ENCODE measurements at places on chromosomes 4 and X. TPM values are rescaled to one million over a fixed set of nuclear protein-coding genes. Genes with fewer than 3 reads are reported as not detected.
A peak's percentile ranks its signal among the peaks of the same experiment; 100 is the strongest.

GPR50 gene
- total RNA-seq, result not detected

DNA sequence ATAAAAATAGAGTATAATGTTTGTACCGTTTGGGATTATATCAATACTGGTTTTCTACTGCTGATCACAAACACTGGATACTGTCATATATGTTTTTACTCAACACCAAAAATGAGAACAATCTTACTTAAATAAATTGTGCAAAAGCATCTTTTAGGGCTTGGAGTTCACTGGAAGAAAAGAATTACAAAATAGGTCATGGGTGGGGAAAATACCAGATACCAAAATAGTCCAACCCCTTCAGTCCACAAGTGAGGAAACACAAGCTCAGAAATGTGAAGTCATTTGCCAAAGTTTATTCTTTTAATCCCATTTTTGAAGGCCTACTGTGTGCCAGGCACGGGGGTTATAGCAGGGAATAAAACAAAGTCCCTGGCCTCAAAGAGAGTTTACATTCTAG is 64.4 kb downstream of the ADGRG2 start:
- H3K4me1 ChIP-seq, result no peaks in the 10 kb centered on the region
- H3K27me3 ChIP-seq, result no peaks in the 10 kb centered on the region
- no peak overlapping the region for H3K4me3 ChIP-seq
- H3K27ac ChIP-seq, result no peak overlapping the region

GRCh38 chrX:103356858-103357257 is 552 bp downstream of the TCEAL9 start:
- H3K4me1 ChIP-seq, result no peaks in the 10 kb centered on the region
- peak overlapping the region; percentile 89 for H3K4me3 ChIP-seq
- no peaks in the 10 kb centered on the region for H3K27me3 ChIP-seq
- DNase-seq, result peak; percentile 47
- no peaks in the 10 kb centered on the region for H3K36me3 ChIP-seq
- H3K27ac ChIP-seq, result peak overlapping the region; percentile 87

GRCh38 chr4:37469286-37469685 is 216.9 kb downstream of the RELL1 start:
- no peak overlapping the region for H3K4me3 ChIP-seq
- no peaks in the 10 kb centered on the region for H3K27me3 ChIP-seq
- no peaks in the 10 kb centered on the region for H3K4me1 ChIP-seq
- no peaks in the 10 kb centered on the region for H3K36me3 ChIP-seq
- DNase-seq, result no peak
- H3K27ac ChIP-seq, result no peak overlapping the region

DNA sequence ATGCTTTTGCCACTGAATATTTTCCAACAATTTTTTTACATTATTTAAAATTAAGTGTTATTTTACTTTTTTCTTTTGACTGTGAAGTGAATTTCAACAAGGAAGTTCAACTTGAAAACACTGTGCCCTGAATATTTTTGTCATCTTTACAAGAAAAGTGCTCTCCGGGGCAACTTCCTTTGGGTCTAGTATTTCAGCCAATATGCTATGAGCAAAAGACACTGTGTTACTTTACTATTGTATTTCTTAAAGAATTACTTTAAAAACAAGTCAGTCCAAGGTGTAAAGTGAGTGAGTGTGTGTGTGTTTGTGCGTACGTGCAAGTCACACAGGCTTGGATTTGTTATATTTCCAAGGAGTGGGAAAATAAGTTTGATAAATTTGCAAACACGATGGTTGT is 7.6 kb upstream of the USP53 start:
- H3K36me3 ChIP-seq, result no peaks in the 10 kb centered on the region
- H3K27ac ChIP-seq, result no peak overlapping the region
- H3K4me3 ChIP-seq, result no peak overlapping the region
- no peak for DNase-seq
- no peaks in the 10 kb centered on the region for H3K4me1 ChIP-seq

- peak; percentile 89 for DNase-seq
- no peaks in the 10 kb centered on the region for H3K36me3 ChIP-seq
- H3K4me1 ChIP-seq, result no peaks in the 10 kb centered on the region
- H3K27me3 ChIP-seq, result no peaks in the 10 kb centered on the region
- peak within 1 kb of the TSS; percentile 67 for H3K27ac ChIP-seq
- peak within 1 kb of the TSS; percentile 57 for H3K4me3 ChIP-seq
Measured at GRCh38 chrX:8731559-8732395, at the start of gene ANOS1. Gene ANOS1 (minus strand): TSS chrX:8732137. CDS start chrX:8732036, 101 bp downstream.

GRCh38 chr4:37757761-37758160 is 68.7 kb upstream of the PGM2 start:
- no peaks in the 10 kb centered on the region for H3K27me3 ChIP-seq
- no peak overlapping the region for H3K27ac ChIP-seq
- no peak overlapping the region for H3K4me3 ChIP-seq
- peaks cover 2% of the 10 kb centered on the region for H3K4me1 ChIP-seq

BTC gene
- 7.9 TPM for total RNA-seq

DNA sequence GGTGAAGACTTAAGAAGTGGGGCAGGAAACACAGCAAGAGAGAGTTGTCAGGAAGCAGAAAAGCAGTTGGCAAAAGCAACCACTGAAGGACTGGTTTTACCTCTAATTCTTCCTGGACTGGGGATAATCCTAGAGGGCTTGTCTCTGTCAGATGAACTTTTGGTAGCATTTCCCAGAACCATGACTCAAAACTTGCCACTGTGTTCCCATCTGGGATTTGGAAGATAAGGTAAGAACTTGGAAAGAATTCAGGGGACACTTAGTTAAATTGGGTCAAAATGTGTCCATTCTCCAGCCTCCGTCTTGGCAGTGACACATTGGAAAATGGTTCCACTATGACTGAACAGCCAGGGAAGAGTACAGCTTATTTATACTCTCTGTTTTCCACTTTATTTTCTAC is 55.7 kb downstream of the CD38 start:
- no peaks in the 10 kb centered on the region for H3K4me1 ChIP-seq
- no peaks in the 10 kb centered on the region for H3K36me3 ChIP-seq
- no peak overlapping the region for H3K4me3 ChIP-seq
- no peak overlapping the region for H3K27ac ChIP-seq

DNA sequence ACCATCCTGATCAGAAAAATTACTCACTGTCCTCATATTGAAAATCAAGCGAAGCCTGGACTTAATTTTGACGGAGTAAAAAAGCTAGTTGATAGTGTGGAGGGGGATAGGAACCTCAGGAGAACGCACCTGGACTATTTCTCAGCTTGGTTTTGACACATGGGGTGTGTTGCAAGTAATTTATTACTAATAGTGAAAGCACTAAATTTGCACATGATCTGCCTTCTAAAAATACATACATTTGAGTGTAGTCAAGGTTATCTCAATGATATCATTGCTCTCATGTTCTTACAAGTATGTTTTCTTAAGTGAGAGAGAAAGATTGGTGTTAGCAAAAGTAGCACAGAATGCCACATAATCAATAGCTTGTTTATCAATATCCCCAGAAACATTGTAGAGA is 29.5 kb downstream of the LRIT3 start:
- no peaks in the 10 kb centered on the region for H3K27me3 ChIP-seq
- H3K36me3 ChIP-seq, result no peaks in the 10 kb centered on the region
- DNase-seq, result no peak
- H3K27ac ChIP-seq, result no peak overlapping the region

GRCh38 chr4:118962540-118962939 is 73.9 kb downstream of the SYNPO2 start:
- H3K27ac ChIP-seq, result no peak overlapping the region
- H3K4me3 ChIP-seq, result no peak overlapping the region
- DNase-seq, result no peak

COL25A1 gene
- 5.5 TPM for total RNA-seq

GRCh38 chrX:154013614-154014360 is 5.9 kb downstream of the IRAK1 start:
- H3K36me3 ChIP-seq, result no peaks in the 10 kb centered on the region
- DNase-seq, result no peak
- no peaks in the 10 kb centered on the region for H3K27me3 ChIP-seq
- no peak overlapping the region for H3K27ac ChIP-seq
- peaks cover 9% of the 10 kb centered on the region for H3K4me1 ChIP-seq
- H3K4me3 ChIP-seq, result no peak overlapping the region

GRCh38 chrX:76796311-76796710 is 368.8 kb downstream of the MAGEE1 start:
- no peaks in the 10 kb centered on the region for H3K27me3 ChIP-seq
- no peaks in the 10 kb centered on the region for H3K4me1 ChIP-seq
- no peak for DNase-seq
- no peaks in the 10 kb centered on the region for H3K36me3 ChIP-seq
- H3K27ac ChIP-seq, result no peak overlapping the region
- no peak overlapping the region for H3K4me3 ChIP-seq

OTUD6A gene
- total RNA-seq, result not detected

DNA sequence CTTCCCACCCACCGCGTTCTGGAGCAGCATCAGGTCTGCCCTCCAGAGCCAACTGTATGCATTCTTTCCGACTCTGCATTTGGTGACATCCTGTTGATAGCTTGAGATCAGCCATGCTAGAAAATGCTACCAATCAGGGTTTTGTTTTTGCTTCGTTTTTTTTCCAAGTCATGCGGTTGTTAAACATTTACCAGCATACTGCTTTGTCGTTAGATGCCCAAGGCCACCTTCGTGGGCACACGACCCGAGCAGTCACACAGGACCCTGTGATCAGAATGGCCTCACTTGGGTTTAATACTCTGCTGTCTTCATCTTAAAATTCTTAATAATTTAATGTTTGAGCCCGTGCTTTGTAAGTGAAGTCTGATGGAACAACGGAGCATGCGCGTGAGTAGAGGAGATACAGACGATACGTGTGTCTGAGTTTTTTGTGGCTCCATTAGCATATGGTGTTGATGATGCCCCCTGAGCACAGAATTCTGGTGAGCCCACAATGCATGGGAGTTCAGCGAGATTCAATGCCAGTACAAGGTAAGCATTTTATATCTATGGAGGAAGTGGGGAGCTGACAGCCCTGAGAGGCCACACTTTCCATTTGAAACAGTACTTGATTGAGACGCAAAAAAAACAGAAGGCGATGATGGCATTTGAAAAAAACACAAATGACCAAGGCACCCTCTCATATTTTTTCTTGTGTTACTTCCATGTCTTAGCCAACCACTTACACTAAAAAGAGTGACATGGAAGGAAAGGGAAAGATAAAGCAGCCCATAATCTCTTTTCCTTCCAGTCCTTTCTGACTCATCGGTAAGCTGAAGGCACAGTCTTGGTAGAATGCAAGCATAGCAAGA is 323.6 kb downstream of the BCOR start:
- peaks cover 13% of the 10 kb centered on the region for H3K4me1 ChIP-seq
- peak; percentile 28 for DNase-seq
- no peaks in the 10 kb centered on the region for H3K27me3 ChIP-seq
- H3K4me3 ChIP-seq, result no peak overlapping the region
- no peak overlapping the region for H3K27ac ChIP-seq

DNA sequence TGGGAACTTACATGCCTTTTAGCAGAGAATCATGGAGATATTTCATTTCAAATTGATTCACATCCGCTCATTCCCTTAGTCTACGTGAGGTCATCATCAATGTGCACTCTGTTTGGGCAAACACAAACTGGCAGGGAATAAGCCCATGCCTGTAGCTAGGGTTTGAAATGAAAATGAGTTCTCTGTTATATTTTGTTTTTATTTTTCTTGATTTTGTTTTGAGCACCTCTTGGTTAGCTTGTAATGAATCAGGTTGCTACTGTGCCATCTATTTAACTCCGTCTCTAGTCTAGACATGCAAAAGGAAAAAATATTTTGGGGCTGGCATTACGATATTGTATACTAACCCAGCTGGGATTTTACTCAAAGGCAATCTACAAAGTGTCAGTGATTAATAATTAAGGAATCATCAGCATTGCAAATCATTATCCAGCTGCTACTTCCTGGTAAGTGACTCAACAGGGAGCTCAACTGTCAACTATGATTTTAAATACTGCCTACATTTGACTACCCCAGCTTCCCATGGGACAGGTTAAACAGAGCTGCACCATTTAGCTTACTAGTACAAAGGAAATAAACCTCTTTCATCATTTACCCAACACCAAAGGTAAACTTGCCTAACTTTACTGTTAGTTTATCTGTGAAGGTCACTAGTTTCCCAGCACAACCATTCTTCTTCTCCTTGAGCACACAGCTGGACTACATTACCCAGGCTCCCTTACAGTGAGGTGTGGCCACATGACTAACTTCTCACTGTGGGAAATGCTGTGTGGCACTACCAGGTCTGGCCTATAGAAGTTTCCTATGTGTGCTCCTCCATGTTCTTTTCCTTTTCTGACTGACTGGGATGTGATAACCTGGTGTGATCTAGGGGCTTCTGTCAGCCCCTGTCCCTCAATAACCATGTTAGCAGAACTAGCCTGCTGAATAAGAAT is 21.2 kb upstream of the TRPC5OS start:
- DNase-seq, result no peak
- H3K4me3 ChIP-seq, result no peak overlapping the region
- no peaks in the 10 kb centered on the region for H3K27me3 ChIP-seq
- H3K27ac ChIP-seq, result no peak overlapping the region

GRCh38 chr4:40596522-40596921 is 33.1 kb downstream of the RBM47 start:
- no peak overlapping the region for H3K27ac ChIP-seq
- no peak overlapping the region for H3K4me3 ChIP-seq
- peaks cover 3% of the 10 kb centered on the region for H3K36me3 ChIP-seq
- H3K27me3 ChIP-seq, result no peaks in the 10 kb centered on the region
- no peaks in the 10 kb centered on the region for H3K4me1 ChIP-seq
- no peak for DNase-seq

PCYT1B gene
- not detected for total RNA-seq

TMPRSS11D gene
- not detected for total RNA-seq

- DNase-seq, result no peak
- H3K4me1 ChIP-seq, result no peaks in the 10 kb centered on the region
- H3K27ac ChIP-seq, result no peak overlapping the region
Measured at GRCh38 chr4:8681391-8681790, 88.8 kb downstream of the CPZ start.

DNA sequence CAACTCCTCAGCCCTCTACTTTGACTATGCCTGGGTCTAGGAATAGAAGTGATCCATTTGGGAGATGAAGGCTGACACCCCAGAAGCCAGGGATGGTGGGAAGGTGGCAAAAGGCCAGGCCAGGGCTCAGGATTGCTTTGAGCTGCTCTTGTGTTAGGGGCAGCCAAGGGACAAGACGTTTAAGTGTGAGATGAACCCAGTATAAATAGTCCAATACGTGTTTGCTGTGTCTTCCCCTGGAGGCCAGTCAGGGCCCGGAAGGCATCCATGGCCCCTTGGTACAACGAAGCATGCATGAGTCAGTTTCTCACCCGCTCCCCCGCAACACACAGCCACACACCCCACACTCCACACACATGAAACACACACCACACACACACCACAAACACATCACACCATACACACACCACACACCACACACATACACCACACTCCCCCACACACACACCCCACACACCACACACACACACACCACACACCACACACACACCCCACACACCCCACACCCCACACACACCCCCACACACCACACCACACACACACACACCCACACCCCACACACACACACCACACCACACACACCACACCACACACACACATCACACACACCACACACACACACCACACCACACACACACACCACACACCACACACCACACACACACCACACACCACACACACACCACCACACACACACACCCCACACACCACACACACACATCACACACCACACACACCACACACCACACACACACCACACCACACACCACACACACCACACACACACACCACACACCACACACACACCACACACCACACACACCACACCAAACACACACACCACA is 5.1 kb downstream of the STARD8 start:
- H3K4me3 ChIP-seq, result no peak overlapping the region
- H3K27ac ChIP-seq, result no peak overlapping the region
- H3K4me1 ChIP-seq, result no peaks in the 10 kb centered on the region
